ENCODE measurements at places on chromosomes 11 and 22.

- no peak for DNase-seq
These were observed 33.0 kb upstream of the PRR5 start for GRCh38 chr22:44668886-44669521.

DNA sequence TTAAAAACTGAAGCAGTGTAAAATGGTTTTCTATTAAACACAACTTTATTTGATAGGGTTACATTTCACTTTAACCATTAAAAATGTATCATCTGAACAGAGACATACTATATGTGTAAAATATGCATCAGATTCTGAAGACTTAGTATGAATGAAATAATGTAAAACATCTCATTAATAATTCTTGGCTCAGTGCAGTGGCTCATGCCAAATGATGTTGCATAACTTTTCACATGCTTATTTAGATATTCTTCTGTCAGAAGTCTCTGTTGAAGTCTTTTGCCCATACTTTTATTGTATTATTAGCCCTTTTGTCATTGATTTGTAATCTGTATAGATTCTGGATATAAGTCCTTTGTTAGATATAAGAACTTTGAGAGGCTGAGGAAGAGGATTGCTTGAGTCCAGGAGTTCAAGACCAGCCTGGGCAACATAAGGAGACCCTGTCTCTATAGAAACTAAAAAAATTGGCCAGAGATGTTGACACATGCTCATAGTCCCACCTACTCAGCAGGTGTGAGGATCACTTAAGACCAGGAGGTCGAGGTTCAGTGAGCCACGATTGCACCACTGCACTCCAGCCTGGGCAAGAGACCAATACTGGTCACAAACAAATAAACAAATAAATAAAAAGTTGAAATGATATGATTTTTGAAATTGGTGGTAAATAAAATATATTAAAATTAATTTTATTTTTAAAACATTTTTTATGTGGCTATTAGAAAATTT is 73.8 kb upstream of the PARVA start:
- no peak for DNase-seq

DNA sequence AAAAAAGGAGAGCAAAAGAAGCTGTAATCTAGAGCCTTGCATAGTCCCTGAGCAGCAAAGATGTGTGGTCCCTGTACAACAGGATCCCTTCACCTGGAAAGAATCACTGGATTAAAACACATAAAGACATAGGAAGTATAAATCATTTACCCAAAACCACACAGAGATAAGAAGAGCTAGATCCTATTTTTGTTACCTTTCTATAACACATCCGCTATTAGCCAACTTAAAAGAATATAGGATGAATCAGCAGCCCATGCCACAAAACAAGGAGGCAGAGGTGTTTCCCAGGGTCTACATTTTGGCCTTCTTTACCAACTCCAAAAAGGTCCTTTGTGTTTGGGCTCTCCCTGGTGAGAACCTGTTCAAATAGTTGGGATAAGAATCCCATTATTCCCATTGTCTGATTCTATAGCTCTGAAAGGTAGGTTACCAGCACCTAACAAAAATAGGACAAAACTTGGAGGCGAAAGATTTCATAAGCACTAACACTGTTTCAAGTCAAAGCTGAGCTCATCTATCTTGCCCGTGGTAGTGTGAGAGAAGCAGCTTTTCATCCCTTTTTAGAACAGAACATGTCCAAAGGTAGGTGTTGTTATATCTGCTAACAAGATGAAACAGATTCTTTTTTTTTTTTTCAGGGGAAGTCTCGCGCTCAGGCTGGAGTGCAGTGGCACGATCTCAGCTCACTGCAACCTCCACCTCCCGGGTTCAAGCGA is 26.8 kb downstream of the PAK1 start:
- DNase-seq, result no peak

GRCh38 chr11:1219834-1220815 is 2.7 kb upstream of the MUC5B start:
- DNase-seq, result no peak

DNA sequence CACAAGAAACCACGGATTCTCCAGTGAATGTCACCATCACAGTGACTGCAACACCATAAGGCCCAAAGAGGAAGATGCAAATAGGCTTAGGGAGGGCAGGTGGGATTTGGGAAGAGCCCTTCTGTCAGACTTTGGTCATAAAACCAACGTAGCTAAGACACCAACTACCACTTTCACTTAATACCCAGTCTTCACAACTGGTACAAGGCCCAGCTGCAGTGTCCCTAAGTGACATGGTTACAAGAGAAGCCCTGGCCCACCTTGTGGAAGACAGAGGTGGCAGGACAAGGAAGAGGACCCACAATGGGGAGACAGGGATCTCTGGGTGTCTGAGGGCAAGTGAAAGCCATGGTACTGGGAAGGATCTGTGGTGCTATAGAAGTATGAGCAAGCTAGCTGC is 10.0 kb downstream of the VSIG10L2 start:
- no peak for DNase-seq

DNA sequence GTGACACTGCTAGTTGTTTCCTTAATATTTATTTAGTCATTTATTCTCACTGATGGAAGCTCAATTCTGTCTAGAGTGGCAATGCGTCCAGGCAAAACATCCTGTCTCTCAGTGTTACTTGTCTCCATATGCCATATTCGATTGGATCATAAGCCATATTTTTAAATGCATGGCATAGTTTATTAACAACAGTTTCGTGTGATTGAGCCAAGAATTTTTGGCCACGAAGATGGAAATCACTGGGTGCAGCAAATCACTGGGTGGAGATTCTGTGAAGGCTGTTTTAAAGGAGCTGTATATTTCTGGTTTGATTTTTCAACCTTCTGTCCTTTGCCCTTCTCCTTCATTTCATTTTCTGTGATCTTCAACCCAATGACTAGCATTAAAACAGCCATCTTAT is 205.2 kb downstream of the JRKL start:
- no peak for DNase-seq

DNA sequence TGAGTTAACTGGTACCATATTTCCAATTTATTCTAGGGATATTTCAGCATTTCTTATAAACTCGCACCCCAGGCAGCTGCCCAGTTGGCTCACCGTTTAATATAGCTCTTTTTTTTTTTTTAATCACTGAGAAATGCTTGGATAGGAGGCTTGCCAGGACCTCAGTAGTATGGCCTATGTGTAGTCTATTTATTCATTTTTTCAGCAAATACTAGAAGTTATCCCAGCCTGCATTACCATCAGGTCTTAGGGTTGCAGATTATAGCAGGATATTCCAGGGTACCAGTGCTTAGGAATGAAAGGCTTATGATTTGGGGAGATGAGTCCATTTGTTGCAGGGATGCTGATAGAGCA is 26.6 kb downstream of the PARVA start:
- no peak for DNase-seq
